ENCODE measurements at places on chromosomes 1 and 21.

DNA sequence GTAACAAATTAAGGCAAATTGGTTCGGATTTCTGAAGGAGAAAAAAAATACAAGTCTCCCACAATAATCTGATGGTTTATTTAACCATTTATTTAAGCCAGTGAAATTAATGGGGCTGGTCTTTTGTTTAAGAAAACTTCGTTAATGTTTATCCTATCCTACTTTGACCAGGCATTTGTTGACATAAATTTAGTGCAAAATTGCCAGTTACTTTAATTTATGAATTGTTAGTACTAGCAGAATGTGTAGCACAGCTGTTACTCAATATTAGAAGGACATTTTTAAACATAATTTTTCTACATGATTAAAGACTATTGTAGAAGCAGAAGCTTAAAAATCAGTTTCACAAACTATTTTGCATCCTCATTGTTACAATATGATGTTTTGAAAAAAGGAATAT, 687.6 kb upstream of the PTBP2 start:
- no peak for DNase-seq

GRCh38 chr1:235054936-235055335, 73.7 kb downstream of the TOMM20 start:
- no peak for DNase-seq

- no peak for DNase-seq
Observed at GRCh38 chr1:117602862-117603261, 3.0 kb upstream of the TENT5C start.

DNA sequence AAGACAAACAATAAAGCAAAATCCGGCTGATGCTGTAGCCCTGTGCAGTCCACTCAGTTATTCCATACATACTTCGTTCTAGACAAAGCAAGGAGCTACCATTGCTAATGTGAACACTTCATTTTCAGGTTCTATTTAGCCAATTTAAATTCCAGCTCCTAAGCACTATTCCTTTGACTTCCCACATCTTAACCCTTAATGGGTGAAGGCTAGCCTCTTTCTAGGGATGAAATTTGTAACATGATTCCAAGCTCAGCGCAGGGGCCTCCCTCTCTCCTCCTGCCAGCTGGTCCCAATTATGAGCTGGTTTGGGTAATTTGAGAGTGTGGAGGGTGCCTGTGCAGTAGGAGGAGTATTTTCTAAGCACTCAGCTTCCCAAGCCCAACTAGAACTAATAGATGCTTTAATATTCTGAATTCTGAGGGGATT, 53.9 kb upstream of the PTGFRN start:
- peak; percentile 77 for DNase-seq

DNA sequence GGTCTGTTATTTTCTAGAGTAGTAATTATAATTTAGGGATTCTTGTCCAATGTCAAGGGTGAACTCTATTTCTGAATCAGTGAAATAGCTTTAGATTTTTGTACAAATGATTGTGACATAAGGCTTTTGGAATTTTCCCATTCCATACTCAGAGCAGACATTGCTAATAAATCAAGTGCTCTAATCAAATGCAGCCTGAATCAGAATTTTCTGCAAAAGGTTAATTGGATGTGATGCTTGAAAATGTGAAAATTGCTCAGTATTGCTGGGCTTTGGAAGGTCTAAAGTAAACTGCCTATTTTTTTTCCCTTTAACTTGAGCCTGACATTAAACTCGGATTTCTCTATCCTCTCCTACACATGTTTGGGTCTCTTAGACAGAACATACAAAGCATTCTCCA, 23.2 kb downstream of the SGIP1 start:
- peak; percentile 75 for DNase-seq

DNA sequence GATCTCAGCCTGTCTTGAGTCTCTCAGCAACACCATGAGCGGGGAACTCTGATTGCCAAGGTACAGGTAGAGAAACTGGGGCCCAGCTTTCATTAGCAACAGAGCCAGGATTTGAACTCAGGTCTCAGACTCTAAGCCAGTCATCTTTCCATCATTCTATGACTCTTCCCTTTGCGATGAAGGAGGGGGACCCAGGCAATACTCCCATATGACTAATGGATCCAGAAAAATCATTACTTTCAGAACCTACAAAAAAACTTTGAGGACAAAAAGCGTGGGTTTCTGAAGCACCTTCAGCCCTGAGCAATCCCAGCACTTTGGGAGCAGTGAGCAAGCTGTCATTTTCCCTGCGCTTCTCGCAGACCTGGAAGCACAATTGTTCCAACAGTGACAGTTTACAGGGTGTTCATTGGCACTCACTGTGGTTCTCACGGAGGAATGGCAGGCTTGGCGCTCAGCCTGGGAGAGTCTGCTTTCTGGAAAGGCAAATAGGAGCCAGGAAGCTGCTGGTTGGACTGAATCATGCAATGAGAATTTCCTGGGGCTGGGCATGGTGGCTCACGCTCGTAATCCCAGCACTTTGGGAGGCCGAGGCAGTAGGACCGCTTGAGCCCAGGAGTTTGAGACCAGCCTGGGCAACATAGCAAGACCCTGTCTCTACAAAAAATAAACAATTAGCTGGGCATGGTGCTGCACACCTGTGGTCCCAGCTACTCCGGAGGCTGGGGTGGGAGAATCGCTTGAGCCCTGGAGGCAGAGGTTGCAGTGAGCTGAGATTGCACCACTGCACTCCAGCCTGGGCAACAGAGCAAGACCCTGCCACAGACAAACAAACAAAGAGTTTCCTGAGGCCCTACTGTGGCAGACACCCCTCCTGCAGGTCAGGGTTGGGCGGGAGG, 40.1 kb downstream of the SLC2A7 start:
- peak; percentile 98 for DNase-seq

- no peak for DNase-seq
Observed at GRCh38 chr1:64195081-64195395, 8.4 kb upstream of the UBE2U start.

- DNase-seq, result no peak
Observed at GRCh38 chr1:219340796-219341195, 167.1 kb downstream of the LYPLAL1 start.

DNA sequence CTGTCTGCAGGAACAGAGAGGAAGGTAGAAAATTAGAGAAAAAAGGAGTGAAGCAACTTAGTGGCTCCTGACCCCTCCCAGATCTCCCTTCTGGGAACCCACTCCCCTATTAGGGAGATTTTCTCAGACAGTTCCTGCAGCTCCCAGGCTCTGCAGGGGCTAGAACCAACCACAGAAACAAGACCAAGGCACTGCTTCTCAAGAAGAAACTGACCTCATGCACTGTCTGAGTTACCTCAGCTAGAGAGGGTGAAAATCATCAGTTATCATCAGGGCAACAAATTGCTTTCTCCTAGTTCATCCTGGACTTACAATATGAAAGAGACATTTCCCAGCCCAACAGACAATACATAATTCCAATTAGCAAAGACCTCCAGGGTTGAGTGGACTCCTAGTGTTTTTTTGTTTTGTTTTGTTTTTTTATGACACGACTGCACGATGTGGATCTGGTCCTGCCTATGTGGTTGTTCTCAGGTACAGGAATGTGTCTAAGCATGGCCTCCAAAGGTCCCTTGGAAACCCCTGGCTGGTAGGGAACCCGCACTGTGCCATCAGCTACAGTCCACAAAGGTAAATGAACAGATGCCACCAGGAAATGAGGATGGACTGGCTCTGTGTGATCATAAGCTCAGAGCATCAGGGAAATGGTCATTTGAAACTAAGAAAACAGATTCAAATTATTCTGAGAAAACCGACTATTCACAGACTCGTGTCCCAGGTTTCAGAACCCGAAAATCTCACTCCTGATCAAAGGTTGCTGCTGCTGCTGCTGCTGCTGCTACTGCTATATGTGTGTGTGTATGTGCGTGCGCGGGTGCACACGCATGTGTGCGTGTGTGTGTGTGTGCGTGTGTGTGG, 65.3 kb downstream of the LAMC2 start:
- no peak for DNase-seq

- DNase-seq, result peak; percentile 86
Observed at GRCh38 chr1:68111519-68112436, 61.4 kb upstream of the DIRAS3 start.

- DNase-seq, result peak; percentile 73
Observed at GRCh38 chr1:209937996-209938959, at the start of gene SYT14. TSS of gene SYT14 (plus strand) at chr1:209938217. CDS start at chr1:209938265, 48 bp downstream.

GRCh38 chr1:193011406-193011805, 47.8 kb downstream of the UCHL5 start:
- DNase-seq, result no peak

- DNase-seq, result no peak
Observed at GRCh38 chr1:234040446-234041317, 136.2 kb downstream of the SLC35F3 start.

- DNase-seq, result no peak
Observed at GRCh38 chr1:21322681-21323016, 32.4 kb upstream of the ECE1 start.

- DNase-seq, result peak; percentile 4
Observed at GRCh38 chr1:210072129-210072528, 134.1 kb downstream of the SYT14 start.

GRCh38 chr1:214573386-214574318, 22.2 kb upstream of the PTPN14 start:
- no peak for DNase-seq

DNA sequence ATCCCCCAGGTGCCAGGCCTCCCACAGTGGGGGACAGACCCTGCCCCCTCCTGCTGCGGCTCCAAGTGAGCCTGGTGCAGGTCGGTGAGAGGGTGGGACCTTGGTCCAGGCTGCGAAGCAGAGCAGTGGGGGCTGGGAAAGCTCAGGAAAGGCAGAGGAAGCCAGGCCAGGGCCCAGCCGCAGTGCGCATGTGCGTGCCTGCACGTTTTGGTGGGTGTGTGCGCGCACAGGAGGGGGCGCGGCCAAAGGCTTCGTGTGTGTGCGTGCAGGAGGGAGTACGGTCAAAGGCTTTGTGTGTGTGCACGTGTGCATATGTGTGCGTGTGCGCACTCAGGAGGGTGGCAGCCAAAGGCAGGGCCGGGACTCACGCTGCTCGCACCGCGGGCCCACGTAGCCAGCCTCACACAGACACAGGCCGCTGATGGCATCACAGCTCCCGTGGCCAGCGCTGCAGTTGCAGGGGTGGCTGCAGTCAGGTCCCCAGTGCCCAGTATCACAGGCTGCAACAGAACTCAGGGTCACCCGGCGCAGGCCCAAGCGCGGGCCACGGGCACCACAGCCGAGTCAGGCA, 45.9 kb downstream of the ARHGEF16 start:
- no peak for DNase-seq

- DNase-seq, result peak; percentile 62
Observed at GRCh38 chr1:22673486-22674409, 20.7 kb downstream of the C1QB start.

GRCh38 chr1:57832612-57833011, 408.8 kb upstream of the DAB1 start:
- DNase-seq, result no peak

GRCh38 chr1:2431103-2431502, 18.7 kb upstream of the PEX10 start:
- DNase-seq, result no peak

DNA sequence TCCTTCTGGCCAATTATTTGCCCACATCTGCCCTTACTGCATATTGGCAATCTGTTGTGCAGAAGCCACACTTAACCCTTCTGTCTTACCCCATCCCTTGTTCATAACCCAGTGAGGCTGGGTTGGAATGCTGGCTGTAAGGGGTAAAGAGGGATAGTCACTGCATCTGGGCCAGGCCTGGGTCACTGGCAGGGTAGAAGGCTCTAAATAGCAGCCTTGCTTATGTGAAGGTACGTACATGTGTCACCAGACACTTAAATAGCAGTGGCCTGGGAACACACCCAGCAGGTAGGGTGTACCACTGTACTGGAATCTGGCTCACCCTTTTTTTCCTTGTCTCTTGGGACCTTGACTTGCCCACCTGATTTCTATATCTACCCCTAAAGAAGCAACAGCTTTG, 9.9 kb upstream of the TARS2 start:
- DNase-seq, result peak; percentile 13

- DNase-seq, result peak; percentile 77
Observed at GRCh38 chr1:151535326-151536271, 4.5 kb upstream of the TUFT1 start.

GRCh38 chr1:244576259-244576892, 76.5 kb upstream of the DESI2 start:
- DNase-seq, result no peak

DNA sequence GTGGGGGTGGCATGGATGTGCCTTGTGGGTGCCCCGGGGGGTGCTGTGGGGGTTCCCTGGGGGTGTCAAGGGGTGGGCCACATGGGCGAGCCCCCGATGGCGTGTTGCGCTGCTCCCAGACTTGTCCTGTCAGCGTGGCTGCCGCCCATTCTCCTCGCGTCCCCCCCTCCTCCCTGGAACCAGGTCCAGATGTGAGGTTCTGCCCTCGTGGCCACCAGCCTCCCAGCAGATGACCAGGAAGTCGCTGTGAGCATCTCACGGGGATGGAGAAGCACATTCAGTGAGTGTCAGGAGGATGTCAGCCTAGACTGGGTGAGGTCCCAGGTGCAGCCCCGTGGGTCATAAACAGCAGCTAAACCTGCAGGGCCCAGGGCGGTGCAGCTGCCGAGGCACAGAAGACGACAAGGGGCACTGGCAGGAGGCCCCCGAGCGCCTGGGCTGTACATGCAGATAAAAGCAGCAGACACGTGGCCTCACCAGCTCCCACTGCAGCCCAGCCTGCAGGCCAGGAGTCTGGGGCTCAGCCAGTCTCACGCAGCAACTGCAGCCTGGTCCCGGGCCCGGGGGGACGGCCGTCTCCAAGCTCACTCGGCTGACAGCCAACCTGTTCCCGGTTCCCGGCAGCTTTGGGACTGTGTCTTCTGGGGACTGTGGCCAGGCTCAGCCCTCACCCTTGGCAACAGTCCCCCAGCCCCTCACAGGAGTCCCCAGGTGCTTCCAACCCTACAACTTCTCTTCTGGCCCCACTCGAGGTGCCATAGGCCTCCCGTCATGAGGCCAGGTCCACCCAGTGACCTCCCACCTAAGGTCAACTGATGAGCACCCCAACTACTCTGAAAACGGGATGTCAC, 17.5 kb upstream of the COL6A2 start:
- no peak for DNase-seq

DNA sequence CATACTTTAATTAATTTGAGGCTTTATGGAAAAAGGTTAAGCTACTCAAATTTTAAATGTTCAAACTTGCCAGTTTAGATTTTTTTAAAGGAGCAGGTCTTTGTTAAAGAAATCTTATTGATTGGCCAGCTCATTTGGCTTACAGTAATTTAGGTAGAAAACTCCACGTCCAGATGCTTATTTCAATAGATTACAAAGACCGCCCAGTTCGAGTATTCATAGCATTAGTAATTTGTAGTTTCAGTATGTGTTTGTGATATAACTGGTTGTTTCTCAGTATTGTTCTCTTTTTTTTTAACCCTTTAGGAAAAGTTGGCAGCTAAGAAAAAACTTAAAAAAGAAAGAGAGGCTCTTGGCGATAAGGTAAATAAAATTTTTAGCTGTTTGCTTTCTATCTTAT, 1.6 kb downstream of the RPF1 start:
- no peak for DNase-seq

DNA sequence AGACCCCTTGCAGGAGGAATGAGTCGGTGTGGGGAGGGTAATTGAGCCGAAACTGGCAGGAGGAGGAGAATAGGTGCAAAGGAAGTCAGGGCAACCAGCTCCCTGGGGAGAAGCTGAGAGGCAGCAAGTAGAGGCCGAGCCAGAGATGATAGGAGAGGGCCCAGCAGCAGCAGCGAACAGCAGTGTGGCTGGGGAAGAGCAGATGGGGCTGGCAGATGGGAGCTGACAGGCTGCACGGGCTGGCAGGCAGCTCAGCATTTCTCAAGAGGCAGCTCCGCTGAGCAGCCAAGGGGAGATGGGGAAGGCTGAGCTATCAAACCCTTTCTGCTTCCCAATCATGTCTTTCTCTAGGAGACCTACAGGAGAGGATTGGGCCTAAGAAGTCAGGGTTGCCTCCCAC, 158.2 kb downstream of the TRIM33 start:
- DNase-seq, result no peak

Measured in EL (cell line).